Activated naive CD8-positive, alpha-beta T cell treated with anti-CD3 and anti-CD28 coated beads, Interleukin-2, amount 10 ng/mL, durations not matched to agents 7 days and 5 days (primary cell): ENCODE measurements at places on chromosomes 6 and 20. TPM values are rescaled to one million over a fixed set of nuclear protein-coding genes. Genes with fewer than 3 reads are reported as not detected.

TRIM10 gene
- not detected for total RNA-seq

GRCh38 chr6:108711826-108712225, 136.4 kb upstream of the ARMC2 start:
- no peak for DNase-seq

GRCh38 chr6:20399518-20399917, 2.2 kb upstream of the E2F3 start:
- DNase-seq, result no peak

GRCh38 chr20:46807998-46808397, 86.6 kb upstream of the EYA2 start:
- no peak for DNase-seq

THBS2 gene
- total RNA-seq, result not detected

GRCh38 chr6:34771727-34772126, 14.4 kb downstream of the SNRPC start:
- DNase-seq, result no peak

DNA sequence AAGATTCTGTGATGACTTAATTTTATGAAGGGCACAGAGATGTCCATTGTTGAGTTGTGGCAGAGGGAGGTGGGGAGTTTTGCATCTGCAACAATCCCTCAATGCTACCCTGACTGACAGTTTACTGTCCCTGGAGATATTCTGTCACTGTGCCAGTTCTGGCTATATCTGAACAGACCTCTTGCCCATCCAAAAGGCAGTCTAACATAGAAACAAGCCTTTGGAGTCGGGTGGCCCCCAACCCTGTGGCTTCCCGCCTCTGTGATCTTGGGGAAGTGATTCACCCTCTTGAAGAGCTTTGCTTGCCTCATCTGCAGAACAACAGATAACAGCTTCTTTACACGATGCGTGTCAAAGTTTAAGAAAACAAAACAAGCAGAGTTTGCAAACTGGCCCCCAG, 3.8 kb upstream of the E2F1 start:
- peak; percentile 59 for DNase-seq

FOXC1 gene
- total RNA-seq, result not detected

SCUBE3 gene
- total RNA-seq, result 0.22 TPM

GRCh38 chr6:36478051-36478526, 35.3 kb downstream of the KCTD20 start:
- no peak for DNase-seq

DNA sequence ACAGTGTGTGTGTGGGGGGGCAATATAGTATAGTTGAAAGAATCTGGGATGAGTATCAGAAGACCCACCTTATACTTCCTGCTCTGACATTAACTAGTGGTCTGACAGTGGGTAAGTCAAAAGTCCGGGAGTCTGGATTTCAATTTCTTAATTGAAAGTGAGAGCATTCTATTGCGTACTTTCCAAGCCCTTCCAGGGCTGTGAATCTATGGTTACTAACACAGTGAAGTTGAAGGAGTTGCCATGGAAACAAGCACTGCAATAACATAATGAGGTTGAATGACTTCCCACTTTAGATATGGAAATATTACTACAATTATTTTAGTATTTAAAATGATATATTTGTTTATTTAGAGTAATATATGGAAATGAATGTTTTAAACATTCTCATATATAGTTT, 80.2 kb downstream of the MLIP start:
- DNase-seq, result no peak

ASIP gene
- total RNA-seq, result not detected

DNA sequence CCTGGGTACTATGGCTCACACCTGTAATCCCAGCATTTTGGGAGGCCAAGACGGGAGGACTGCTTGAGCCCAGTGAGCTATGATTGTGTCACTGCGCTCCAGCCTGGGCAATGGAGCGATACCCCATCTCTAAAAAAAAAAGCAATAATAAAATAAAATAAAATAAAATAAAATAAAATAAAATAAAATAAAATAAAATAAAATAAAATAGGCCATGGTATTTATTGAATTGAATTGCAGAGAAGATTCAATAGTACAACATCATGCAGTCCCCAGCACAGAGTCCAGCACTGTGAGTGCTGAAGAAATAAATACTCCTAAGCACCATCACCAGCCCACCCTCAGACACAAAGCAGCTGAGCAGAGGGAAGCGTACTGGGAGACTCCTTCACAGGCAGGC, 144.7 kb downstream of the RALGAPA2 start:
- DNase-seq, result no peak
